Substantia nigra (tissue), 51 donors: ENCODE measurements at places on chromosomes 3 and 15.

GRCh38 chr3:48656841-48657281, 5.8 kb downstream of the CELSR3 start:
- DNase-seq, result no peak

- no peak for DNase-seq
These were observed 44.0 kb upstream of the SEMA6D start for GRCh38 chr15:47673232-47673761.

- DNase-seq, result no peak
These were observed 25.9 kb downstream of the TMCC1 start for GRCh38 chr3:129867506-129868124.

DNA sequence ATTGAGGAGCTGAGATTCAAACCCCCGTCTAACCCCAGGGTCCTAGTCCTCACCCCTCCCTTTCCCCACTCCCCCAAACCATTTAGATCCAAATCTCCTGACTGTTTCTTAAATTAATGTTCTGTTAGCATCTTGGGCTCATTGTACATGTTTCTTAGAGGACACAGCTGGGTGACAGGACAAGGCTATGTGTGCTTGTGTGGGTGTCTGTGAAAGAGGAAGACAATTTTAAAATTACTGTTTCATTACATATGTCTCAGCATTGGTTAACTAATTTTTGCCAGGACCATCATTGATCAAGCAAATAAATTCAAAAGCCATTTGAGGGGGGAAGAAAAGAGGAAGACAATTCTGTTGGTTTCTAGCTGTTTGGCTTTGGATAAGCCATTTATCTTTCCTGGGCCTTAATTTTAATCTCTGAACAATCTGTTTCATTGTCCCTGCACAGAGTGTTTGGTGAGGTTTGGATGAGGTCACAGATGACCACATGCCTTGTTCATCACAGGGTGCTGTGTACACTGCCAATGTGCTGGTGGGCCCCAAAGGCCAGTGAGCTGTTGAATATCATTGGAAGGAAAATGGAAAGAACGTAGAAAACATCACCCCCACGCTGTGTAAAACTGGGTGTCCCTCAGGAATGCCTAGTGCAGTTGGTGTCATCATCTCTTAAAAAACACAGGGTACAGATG, 51.9 kb downstream of the RPLP1 start:
- DNase-seq, result no peak

DNA sequence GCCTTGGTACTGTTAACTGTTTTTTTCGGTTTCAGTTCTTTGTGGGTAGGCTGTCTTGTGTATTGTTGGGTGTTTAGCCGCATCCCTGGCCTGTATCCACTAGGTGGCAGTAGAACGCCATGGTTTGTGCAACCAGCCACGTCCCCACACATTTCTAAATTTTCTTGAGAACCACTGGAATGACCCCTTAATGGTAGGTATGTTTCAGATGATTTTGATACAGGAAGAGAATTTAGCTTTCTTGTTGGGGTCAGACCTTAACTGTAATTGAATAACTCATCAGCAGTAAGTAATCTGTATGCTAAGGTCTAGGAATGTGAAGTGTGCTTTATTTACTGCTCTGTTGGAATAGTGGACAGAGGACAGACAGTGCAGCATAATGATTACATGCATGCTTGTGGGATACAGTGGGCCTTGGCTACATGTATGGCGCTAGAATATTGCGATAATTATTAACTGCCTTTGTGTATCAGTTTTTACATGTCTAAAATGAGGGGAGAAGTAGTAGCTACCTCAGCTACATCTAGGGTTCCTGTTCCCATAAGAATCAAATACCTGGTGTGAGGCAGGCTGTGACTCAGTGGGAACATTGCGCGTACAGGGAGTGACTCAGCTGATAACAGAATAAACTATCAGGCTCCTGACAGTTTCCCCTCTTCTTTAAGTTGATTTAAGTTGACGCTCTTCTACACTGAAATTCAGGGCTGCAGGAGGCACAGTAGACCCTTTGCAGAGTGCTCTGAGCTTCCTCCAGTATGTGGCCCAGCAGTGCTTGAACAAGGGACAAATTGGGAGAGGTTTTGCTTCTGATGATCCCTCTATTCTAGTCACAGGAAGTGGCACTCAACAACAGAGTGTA, 25.0 kb upstream of the GPR171 start:
- DNase-seq, result peak; percentile 74

GRCh38 chr15:44102675-44103254, 92.3 kb downstream of the FRMD5 start:
- peak; percentile 50 for DNase-seq

GRCh38 chr15:77496715-77497109, 76.0 kb downstream of the HMG20A start:
- peak; percentile 65 for DNase-seq

- DNase-seq, result no peak
These were observed 31.2 kb downstream of the MAGEF1 start for GRCh38 chr3:184680385-184681345.
